ENCODE measurements at places on chromosomes 4 and X.

- no peaks in the 10 kb centered on the region for H3K36me3 ChIP-seq
- no peak overlapping the region for H3K27ac ChIP-seq
- DNase-seq, result no peak
Observed at GRCh38 chr4:10016169-10016568, 5.1 kb downstream of the SLC2A9 start.

- H3K27me3 ChIP-seq, result no peaks in the 10 kb centered on the region
- H3K36me3 ChIP-seq, result no peaks in the 10 kb centered on the region
- no peak overlapping the region for H3K4me3 ChIP-seq
- no peak overlapping the region for H3K27ac ChIP-seq
Observed at GRCh38 chr4:90025248-90025647, 101.9 kb upstream of the CCSER1 start.

GRCh38 chrX:152853986-152854385 is 23.1 kb downstream of the NSDHL start:
- no peak overlapping the region for H3K4me3 ChIP-seq
- H3K4me1 ChIP-seq, result no peaks in the 10 kb centered on the region
- no peaks in the 10 kb centered on the region for H3K27me3 ChIP-seq

DNA sequence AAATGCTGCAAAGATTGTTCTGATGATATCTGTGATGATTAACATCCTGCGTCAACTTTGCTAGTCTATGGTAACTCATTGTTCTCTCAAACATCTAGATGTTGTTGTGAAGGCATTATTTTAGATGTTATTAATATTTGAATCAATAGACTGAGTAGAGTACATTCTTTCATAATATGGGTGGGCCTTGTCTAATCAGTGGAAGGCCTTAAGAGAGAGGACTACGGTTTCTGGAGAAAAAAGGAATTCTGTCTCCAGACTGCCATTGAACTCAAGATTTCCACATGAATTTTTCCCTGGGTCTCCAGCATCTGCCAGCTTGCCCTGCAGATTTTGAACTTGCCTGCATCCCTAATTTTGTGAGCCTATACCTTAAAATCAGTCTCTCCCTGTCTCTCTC is 2381.1 kb upstream of the AGA start:
- no peaks in the 10 kb centered on the region for H3K36me3 ChIP-seq
- no peaks in the 10 kb centered on the region for H3K27me3 ChIP-seq
- H3K4me1 ChIP-seq, result no peaks in the 10 kb centered on the region
- H3K27ac ChIP-seq, result no peak overlapping the region

DNA sequence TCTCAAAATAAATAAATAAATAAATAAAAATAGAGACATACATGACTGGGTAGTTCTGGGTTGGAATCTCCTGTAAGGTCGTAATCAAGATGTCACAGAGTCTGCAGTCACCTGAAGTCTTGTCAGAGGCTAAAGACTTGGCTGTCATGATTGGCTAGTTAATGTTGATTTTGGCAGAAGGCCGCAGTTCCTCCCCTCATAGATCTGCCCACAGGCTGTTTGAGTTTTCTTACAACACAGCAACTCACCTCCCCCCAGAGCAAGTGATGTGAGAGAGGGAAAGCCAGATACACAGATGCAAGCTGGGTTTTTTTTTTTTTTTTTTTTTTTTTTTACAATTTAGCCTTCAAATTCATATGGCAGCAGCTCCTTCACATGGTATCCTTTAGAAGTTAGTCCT is 36.4 kb upstream of the BMPR1B start:
- no peaks in the 10 kb centered on the region for H3K27me3 ChIP-seq
- no peaks in the 10 kb centered on the region for H3K36me3 ChIP-seq
- H3K27ac ChIP-seq, result no peak overlapping the region
- H3K4me3 ChIP-seq, result no peak overlapping the region
- no peak for DNase-seq
- no peaks in the 10 kb centered on the region for H3K4me1 ChIP-seq

DNA sequence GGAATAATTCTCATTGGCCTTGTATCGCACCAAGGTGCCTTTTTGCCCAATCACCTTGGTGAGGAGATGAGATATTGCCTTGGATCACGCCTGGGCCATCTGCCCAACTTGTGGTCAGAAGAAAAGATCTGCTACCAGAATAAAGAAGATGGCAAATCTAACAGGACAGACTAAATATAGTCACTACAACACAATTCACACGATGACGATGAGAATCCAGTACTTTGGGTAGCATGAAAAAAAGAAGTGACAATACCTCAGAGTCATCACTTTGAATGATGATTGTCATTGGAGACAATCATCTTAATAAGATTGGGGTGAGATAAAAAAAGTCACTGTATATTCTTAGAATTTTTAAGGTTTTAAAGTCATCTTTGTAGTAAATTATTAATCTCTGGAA is 7.3 kb upstream of the MSL3 start:
- H3K4me3 ChIP-seq, result no peak overlapping the region
- H3K27me3 ChIP-seq, result no peaks in the 10 kb centered on the region
- no peaks in the 10 kb centered on the region for H3K36me3 ChIP-seq
- no peaks in the 10 kb centered on the region for H3K4me1 ChIP-seq
- DNase-seq, result no peak
- no peak overlapping the region for H3K27ac ChIP-seq

GRCh38 chr4:77623091-77623490 is 17.5 kb downstream of the CXCL13 start:
- no peaks in the 10 kb centered on the region for H3K36me3 ChIP-seq
- peaks cover 3% of the 10 kb centered on the region for H3K4me1 ChIP-seq
- no peaks in the 10 kb centered on the region for H3K27me3 ChIP-seq
- no peak overlapping the region for H3K4me3 ChIP-seq

DNA sequence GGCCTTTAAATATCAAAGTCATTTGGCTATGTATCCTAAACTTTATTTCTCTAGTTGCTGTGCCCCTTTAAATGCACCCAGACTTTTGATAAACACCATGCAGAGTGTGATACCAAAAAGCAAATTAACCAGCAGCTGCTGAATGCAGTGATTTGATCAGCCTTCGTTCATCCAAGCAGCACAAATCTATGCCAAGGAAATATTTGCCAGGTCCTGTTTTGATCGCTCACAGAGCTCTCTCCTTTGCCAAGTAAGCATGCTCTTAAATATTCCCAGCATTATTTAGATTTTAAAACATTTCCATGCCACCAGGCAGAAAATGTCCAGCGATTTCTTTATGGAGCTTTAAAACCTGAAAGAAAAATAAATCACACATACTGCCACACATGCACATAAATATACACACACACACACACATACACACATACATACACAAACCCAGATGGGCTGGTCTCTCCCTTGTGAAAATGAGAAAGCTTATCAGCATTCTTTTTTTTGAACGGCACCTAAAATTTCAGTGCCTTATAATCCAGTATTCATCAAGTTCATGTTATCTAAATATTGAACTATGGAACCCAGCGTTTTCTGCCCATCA is 35.7 kb downstream of the BTC start:
- H3K27ac ChIP-seq, result no peak overlapping the region
- no peaks in the 10 kb centered on the region for H3K4me1 ChIP-seq
- no peaks in the 10 kb centered on the region for H3K27me3 ChIP-seq
- H3K36me3 ChIP-seq, result no peaks in the 10 kb centered on the region
- no peak overlapping the region for H3K4me3 ChIP-seq
- no peak for DNase-seq

- H3K27me3 ChIP-seq, result no peaks in the 10 kb centered on the region
- DNase-seq, result no peak
- peak within 1 kb of the TSS; percentile 92 for H3K27ac ChIP-seq
- no peaks in the 10 kb centered on the region for H3K36me3 ChIP-seq
- peaks cover 9% of the 10 kb centered on the region for H3K4me1 ChIP-seq
Observed at GRCh38 chrX:30653415-30654131, at the start of gene GK. TSS of gene GK (plus strand) at chrX:30653423. CDS start at chrX:30653538, 115 bp downstream.

DNA sequence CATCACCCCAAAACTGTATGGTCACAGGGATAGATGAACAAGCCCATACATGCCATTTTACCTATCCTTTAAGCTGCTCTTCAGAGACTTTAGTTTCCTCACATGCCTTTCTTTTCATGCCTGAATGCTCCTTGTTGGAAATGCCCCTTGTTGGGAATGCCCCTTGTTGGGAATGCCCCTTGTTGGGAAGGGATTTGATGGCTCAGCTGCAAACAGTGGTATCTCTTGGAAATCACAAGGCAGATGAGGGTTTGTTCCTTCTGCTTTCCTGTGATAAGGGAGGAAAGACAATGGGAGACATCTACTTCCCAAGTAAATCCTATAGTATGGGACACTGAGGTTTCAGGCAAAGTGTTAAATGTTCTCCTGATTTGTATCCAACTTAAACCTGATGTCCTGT is 11.5 kb downstream of the CXCL2 start:
- H3K4me3 ChIP-seq, result no peak overlapping the region
- no peak overlapping the region for H3K27ac ChIP-seq
- peaks cover 5% of the 10 kb centered on the region for H3K27me3 ChIP-seq
- H3K4me1 ChIP-seq, result no peaks in the 10 kb centered on the region

- no peaks in the 10 kb centered on the region for H3K27me3 ChIP-seq
- no peaks in the 10 kb centered on the region for H3K4me1 ChIP-seq
- H3K27ac ChIP-seq, result peak overlapping the region; percentile 21
Observed at GRCh38 chrX:129798888-129799287, 19.1 kb downstream of the SASH3 start.

DNA sequence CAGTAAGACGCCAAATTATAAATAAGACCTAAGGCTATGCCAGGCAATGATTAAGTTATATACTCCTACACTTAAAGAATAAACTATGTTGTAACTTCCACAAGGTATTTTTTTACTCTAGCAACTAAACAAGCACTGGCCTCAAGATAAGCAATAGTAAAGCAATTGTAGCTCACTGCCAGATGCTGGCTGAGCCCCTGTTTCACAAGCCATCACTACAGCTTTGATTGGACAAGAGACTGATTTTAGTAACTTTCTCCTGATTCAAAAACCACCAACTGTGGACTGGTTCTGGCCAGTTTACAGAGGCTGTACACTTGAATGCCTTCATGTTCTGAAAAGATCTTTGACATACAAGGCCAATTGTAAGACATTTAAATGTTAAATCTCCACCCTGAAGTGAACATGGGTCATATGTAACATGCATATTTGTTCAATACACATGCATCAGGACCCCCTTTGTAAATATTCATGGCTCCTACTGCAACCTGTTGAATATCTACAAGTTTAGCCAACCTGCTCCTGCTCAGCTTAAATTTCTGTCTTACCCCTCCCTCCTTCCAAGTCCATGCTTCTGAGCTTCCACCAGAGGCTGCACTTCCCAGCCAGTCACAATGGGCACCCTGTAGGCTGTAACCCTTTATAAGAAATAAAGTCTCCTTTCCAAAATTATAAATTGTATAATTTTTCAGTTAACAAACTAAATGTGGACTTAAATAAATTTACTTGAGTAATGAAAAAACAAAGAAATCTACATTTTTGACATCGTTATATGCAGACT is 423.6 kb downstream of the ANKRD50 start:
- DNase-seq, result no peak
- no peaks in the 10 kb centered on the region for H3K36me3 ChIP-seq
- H3K27me3 ChIP-seq, result no peaks in the 10 kb centered on the region
- H3K27ac ChIP-seq, result no peak overlapping the region

GRCh38 chr4:84220990-84221389 is 278.1 kb downstream of the NKX6-1 start:
- no peak overlapping the region for H3K4me3 ChIP-seq
- no peaks in the 10 kb centered on the region for H3K4me1 ChIP-seq
- no peaks in the 10 kb centered on the region for H3K36me3 ChIP-seq
- no peak overlapping the region for H3K27ac ChIP-seq
- no peak for DNase-seq
- H3K27me3 ChIP-seq, result no peaks in the 10 kb centered on the region

- H3K4me3 ChIP-seq, result peak overlapping the region; percentile 87
- DNase-seq, result no peak
- H3K4me1 ChIP-seq, result peaks cover 16% of the 10 kb centered on the region
- H3K27ac ChIP-seq, result peak overlapping the region; percentile 94
Observed at GRCh38 chrX:119870626-119871131, 854 bp downstream of the RNF113A start.

GRCh38 chr4:177070533-177071058 is 239.1 kb upstream of the NEIL3 start:
- H3K27me3 ChIP-seq, result no peaks in the 10 kb centered on the region
- H3K4me1 ChIP-seq, result no peaks in the 10 kb centered on the region
- no peak overlapping the region for H3K27ac ChIP-seq
- DNase-seq, result no peak

DNA sequence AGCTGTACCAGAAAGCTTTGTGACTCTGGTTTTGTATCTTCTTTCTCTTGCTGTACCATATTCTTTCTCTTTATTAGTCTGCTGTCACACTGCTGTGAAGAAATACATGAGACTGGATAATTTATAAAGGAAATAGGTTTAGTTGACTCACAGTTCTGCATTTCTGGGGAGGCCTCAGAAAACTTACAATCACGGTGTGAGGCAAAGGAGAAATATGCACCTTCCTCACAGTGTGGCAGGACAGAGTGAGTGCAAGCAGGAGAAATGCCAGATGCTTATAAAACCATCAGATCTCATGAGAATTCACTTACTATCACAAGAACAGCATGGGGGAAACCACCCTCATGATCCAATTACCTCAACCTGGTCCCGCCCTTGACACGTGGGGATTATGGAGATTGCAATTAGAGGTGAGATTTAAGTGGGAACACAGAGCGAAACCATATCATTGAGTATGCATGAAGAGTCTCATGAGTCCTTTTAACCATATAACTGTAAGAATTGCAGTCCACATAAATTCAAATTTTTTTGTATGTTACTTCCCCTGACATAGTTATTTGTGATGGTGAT is 67.4 kb upstream of the INPP4B start:
- H3K4me1 ChIP-seq, result no peaks in the 10 kb centered on the region
- no peak overlapping the region for H3K4me3 ChIP-seq
- H3K27ac ChIP-seq, result no peak overlapping the region
- DNase-seq, result no peak
- H3K36me3 ChIP-seq, result no peaks in the 10 kb centered on the region
- no peaks in the 10 kb centered on the region for H3K27me3 ChIP-seq

- no peak overlapping the region for H3K27ac ChIP-seq
- no peaks in the 10 kb centered on the region for H3K36me3 ChIP-seq
- DNase-seq, result no peak
- no peaks in the 10 kb centered on the region for H3K4me1 ChIP-seq
- H3K4me3 ChIP-seq, result no peak overlapping the region
- H3K27me3 ChIP-seq, result no peaks in the 10 kb centered on the region
Observed at GRCh38 chr4:127484117-127484516, 148.6 kb upstream of the INTU start.

DNA sequence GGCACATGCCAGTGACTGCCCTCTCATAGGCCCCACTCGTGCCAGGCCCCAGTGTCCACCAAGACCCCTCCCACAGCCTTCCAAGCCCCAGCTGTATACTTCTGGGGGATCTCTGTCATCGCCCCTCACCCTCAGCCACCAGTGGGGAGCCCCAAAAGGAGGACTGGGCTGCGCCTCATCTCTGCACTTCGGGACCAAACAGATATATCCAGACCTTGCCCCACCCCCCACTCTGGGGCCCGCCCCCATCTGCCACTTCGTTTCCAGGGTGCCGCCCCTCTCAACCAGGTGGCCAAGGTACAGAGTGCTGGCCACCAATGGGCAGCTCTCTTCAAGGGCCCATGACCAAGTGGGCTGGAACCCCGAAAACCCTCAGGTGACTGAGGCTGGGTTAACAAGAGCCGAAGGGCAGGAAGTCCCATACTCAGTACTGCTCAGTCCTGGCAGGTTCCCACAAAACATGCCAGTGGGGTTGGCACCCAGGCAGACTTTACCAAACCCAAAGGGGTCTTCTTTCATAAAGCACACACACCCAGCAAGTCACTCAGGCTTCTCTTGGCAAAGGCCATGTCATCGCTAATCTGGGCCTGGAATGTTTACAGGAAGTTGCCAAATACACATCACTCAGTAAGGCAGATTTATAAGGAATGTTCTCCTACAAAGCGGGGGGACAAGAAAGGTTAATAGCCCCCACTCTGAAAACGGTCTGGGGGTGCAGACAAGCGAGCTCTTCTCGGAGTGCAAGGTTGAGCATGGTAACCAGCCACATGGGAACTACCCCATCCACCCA is 4.4 kb downstream of the ZFYVE28 start:
- H3K4me1 ChIP-seq, result peaks cover 42% of the 10 kb centered on the region
- DNase-seq, result no peak
- H3K4me3 ChIP-seq, result no peak overlapping the region
- peaks cover 34% of the 10 kb centered on the region for H3K27me3 ChIP-seq

Data from B cell (primary cell).